Stimulated activated CD4-positive, alpha-beta T cell treated with anti-CD3 and anti-CD28 coated beads, Interleukin-4, amount 100 ng/mL, for 4 hours (primary cell): ENCODE measurements at places on chromosomes 4 and X.

DNA sequence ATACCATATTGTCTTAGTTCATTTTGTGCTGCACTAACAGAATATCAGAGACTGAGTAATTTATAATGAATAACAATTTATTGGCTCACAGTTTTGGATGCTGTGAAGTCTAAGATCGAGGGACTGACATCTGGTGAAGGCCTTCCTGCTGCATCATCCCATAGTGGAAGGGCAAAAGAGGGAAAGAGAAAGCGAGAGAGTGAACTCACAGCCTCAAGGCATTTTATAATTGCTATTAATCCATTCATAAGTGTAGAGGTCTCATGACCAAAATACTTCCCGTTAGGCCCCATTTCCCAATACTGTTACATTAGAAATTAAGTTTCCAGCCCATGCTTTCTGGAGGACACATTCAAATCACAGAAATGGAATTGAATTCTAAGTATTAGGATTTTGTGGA lies 554.4 kb downstream of the TRAM1L1 start:
- DNase-seq, result no peak

DNA sequence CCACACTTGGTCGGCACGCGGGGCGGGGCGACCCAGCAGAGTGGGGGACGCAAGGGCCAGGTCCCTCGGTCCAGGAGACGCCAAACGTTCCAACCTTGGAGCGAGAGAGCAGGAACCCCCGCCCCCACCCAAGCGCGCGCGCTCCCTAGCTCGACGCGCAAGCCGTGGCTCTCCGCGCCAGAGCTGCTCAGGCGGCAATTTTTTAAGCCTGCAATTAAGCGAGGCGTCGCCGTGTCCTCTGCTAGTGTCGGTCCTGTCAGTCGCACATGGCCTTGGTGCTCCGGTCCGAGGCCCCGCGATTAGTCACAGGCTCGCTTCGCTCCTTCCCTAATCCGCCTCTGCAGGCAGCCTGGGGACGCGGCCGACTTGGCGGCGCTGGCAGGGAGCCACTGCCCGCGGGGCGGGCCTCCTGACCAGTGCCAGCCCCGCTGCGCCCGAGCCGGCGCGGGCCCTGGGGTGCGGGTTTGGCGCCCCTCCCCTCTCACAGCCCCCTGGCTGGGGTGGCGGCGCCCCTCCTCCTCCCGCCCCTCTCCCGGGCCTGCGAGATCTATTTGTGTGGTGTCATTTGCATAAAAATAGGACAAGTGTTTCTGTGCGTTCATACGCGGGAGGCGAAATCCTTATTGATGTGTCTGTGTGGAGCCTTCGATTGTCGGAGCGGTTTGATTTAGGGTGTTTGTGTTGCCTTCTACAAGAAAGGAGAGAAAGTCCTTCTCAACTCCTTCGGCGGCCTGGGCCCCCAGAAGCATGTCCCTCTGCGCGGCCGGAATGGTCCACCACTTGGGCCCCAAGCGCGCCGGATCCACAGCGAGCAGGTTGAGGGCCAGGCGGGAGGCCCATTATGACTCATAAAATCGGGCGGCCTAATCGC lies 9.8 kb upstream of the BCOR start:
- DNase-seq, result no peak

DNA sequence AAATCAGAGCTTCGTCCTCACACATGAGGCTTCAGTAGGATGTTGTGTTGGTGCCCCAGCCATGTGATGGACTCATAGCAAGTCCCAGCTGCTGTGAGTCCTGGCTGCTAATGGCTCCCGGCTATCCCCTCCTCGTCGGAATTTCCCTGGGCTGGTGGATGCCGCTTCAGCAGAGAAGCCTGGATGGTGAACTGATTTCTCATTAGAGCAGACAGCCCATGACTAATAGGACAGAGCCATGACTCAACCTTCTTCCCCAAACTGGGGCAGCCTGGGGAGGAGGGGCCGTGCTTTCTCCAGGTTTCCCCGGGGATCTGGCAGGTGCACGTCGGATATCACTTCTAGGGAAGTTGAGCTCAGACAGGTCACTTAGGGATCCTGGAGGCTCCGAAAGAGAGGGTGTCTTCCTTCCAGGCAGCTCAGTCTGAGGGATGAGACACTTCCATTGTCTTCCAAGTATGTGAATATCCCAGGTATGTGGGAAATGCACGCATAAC lies 112.7 kb downstream of the ASMT start:
- DNase-seq, result no peak

- no peak for DNase-seq
Observed at GRCh38 chrX:15619053-15619755, 18.4 kb upstream of the ACE2 start.

DNA sequence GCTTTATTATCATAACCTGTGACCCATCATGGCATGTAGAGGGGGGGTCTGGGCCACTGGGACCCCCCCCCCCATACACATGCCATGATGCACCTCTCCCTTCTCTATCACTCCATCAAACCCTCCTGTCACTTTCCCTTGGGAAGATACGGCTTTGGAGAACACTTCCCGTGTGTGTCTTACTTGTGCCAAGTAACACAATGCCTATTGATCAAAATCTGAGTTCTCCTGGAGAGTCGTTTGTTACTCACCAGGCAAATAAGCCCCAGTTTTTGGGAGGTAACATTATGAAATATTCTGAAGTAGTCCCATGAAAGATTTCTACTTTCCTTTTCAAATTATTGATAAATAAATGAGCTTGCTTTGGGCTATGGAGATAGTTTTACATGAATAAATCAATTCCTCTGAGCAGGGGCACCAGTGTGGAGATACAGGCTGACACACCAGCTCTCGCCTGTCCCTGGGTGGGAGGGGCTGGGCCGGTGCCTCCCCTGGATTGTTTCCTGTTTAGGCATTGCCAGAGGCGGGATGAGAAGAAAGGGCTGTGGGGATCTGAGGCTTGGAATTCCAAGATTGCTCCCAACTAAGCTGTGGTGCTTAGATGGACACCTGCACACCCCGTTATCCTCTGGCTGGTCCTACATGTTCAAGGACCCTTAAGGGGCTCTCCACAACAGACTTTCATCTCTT lies 63.2 kb upstream of the WWC2 start:
- DNase-seq, result no peak

GRCh38 chr4:7173841-7174449 lies 18.4 kb upstream of the SORCS2 start:
- no peak for DNase-seq

DNA sequence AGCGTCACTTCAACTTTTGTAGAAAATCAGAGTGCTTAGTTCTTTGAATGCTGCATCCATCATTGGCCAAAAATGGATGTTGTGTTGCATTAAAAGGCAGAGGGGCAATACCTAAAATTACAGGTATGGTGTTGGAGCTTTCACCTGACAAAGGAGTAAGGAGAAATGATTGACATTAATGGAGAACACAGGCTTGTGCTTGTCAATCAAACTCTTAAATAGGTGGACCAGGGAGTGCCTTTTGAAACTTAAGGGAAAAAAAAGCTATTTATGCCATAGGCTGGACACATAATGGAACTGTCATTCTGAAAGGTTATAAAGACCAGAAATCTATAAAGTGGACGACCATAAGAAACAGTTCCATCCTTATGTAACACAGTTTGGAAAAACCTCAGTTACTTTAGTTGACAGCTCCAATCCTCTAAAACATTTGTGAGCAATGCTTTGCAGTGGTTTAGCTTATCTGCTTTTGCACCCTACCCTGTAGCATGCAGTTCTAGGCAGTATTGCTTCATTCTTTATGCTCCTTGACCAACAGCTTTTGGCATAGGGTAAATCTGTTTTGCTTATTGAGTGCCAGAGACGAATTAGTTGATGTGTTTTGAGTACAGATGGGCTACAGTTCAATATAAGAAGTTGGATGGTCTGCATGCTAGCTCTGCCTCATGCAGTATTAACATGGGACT lies 2.4 kb downstream of the HADH start:
- no peak for DNase-seq

DNA sequence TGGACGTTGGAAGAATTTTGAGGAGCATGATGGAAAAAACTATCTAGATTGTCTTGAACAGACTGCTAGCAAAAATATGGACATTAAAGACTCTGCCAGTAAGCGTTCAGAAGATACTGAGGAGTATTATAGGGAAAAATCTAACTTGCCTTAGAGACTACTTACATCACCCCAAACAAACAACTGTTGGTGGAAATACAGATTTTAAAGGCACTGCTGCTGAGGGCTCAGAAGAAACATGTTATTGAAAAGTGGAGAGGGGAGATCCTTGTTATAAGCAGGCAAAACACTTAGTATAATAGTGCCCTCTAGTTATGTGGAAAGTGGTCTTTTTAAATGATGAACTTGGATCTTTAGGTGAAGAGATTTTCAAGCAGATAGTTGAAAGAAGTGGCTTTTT lies 29.2 kb downstream of the MAD2L1 start:
- no peak for DNase-seq

- DNase-seq, result peak; percentile 28
Observed at GRCh38 chr4:24583451-24584210, 723 bp downstream of the DHX15 start.

DNA sequence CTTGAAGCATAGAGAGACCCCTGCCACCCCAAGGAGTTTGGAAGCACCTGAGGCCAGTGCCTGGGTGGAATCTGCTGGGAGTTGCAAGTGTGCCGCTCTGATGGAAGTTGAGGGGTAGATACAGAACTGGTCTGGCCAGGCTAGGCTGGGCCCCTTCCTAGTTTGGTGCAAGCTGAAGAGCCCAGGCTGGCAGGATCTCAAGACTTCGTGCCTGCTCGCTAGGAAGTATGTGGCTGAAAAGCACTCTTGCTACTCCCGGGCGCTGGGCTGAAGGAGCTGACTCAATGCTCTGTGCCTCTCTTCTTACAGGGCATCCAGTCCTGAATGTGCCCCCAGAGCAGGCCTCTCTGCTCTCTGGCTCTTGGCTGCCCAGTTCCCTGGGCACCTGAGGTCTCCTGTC lies 51.7 kb upstream of the PJA1 start:
- DNase-seq, result no peak

GRCh38 chrX:49991758-49992157 lies 69.4 kb downstream of the CLCN5 start:
- no peak for DNase-seq

GRCh38 chrX:99703473-99703872 lies 706.6 kb downstream of the PCDH19 start:
- no peak for DNase-seq
